ENCODE measurements at places on chromosomes 1 and 21.
A peak's percentile ranks its signal among the peaks of the same experiment; 100 is the strongest.

DNA sequence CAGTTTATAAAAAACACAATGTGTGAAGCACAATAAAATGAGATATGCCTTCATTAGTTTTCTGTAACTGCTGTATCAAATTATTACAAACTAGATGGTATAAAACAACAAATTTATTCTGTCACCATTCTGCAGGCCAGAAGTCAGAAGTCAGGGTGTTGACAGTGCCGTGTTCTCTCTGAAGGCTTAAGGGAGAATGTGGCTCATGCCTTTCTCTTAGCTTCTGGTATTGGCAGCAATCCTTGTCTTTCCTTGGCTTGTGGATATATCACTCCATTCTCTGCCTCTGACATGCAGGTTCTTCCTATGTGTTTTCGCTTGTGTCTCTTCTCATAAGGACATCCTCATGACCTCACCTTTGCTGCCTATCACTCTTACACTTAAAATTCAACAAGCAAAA is 10.1 kb downstream of the NEK7 start:
- DNase-seq, result no peak

DNA sequence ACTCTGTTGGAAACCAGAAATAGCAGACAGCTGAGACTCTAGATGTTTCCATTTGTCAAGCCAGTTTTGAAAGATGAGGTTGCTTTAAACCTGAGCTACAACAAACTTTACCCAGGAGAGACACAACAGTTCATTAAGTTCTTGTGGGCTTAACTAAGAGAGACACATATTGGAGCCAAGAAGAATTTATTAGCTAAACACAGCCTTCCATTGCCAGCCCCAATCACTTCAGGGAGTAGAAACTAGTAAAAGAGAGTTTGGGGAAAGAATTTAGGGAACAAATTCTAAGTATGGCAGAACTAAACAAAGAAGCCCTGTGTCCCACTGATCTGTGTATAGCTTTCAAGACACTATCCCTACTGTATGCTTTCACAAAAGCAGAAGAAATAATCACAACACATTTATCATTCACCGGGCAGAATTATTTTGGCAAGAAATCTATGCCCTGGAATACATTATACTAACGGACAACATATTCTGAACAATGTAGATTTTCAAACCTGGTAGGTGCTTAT is 87.3 kb upstream of the KAZN start:
- DNase-seq, result no peak

DNA sequence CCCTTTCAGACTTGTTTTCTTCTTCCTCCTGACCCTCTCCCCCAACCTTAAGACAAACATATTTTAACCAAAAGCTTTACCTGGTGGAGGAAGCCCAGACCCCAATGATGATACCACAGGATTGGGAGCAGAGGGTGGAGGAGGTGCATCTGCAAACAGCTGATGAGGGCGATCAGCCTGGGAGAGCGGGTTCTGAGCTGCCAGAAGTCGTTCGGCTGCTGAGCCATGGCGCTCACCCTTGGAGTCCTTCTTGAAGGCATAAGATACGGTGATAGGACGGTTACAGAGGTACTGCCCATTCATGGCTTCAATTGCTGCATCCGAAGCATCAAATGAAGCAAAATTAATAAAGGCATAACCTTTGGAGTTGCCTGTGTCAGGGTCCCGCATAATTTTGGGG is 1.3 kb downstream of the SF3B4 start:
- DNase-seq, result no peak

DNA sequence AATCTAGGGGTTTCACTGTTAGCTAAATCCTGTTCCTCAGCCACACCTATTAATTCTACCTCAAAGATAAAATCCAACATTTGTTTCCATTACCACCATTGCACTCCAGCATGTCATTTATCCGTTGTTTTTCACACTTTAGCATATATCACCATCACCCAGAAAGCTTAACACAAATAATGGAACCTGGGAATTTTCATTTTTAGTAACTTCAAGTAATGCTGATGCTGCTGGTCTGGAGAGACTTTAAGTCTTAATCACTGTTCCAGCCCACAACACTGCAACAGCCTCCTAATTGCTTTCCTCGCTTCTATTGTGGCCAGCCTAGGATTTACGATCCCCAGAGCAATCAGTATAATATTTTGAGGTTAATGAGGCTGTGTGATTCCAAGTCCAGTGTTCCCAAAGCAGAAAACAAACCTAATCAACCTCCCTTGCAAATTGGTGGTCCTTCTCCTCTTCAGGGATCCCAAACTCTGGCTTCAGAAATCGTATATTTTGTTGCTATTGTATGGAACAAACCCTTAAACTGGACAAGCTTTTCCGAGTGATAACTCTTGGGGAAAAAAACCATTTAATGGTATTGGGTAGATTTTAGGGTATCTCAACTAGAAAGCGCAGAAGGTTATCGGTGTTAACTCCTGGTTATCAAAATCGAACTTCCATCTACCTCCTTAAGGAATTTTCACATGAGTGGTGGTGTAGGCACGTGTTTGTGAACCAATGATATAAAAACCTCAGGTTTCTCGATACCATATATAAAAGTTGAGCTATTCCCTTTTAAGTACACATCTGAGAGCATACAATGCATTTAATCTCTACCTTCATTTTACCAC is 50.0 kb upstream of the BOLA1 start:
- DNase-seq, result peak; percentile 50

- no peak for DNase-seq
Measured at GRCh38 chr1:16464917-16465625, 24.5 kb downstream of the NECAP2 start.

DNA sequence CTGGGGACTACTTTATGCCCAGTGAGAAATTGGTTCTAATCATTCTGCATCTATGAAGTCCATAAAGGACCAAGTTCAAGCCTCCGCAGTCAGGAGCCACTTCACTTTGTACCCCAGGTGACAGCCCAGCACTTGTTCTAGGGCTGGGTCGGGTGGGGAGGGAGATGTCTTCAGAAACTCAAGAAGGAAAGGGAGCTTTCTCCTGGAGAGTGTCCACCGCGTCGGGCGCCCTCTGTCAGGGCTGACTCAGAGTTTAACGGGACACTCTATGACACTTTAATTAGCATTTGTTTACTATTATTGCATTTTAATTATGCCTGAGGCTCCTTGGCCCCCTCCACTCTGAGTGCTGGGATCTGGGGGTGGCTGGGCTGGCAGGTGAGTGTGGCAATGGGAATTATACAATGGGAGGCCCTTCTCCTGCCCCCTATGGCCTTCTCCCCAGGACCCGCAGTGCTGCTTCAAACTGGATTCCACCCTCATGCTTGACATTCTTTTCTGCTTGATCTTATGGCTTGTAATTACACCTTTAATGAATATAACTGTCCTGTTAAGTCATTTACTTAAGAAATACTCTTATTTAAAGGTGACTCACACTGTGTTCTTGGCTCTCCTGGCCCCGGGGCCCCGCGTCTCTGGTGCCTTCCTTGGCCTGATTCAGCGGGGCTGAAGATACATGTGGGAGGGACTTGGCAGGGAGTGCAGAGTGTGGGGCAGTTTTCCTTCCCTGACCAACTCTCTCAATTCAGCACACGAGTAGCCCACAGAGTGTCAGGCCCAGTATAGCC is 136.6 kb downstream of the PLXNA2 start:
- no peak for DNase-seq

All from OCI-LY7 (cell line).